ENCODE measurements at places on chromosomes 7 and 10. TPM values are rescaled to one million over a fixed set of nuclear protein-coding genes. Genes with fewer than 3 reads are reported as not detected.

The TAC1 gene
- total RNA-seq, result not detected

The HTR7 gene
- 7.9 TPM for total RNA-seq

The PAX2 gene
- not detected for total RNA-seq

The PPIF gene
- 38.0 TPM for total RNA-seq

The IFIT5 gene
- 14.9 TPM for total RNA-seq

The ZNF37A gene
- total RNA-seq, result 30.6 TPM

The WNT2 gene
- total RNA-seq, result 0.54 TPM

The KIF11 gene
- 0.40 TPM for total RNA-seq

The RBM20 gene
- total RNA-seq, result 5.6 TPM

The LRRC4 gene
- 0.82 TPM for total RNA-seq

The DDC gene
- not detected for total RNA-seq

The JCAD gene
- total RNA-seq, result 66.8 TPM

The PODXL gene
- total RNA-seq, result 29.7 TPM

DNA sequence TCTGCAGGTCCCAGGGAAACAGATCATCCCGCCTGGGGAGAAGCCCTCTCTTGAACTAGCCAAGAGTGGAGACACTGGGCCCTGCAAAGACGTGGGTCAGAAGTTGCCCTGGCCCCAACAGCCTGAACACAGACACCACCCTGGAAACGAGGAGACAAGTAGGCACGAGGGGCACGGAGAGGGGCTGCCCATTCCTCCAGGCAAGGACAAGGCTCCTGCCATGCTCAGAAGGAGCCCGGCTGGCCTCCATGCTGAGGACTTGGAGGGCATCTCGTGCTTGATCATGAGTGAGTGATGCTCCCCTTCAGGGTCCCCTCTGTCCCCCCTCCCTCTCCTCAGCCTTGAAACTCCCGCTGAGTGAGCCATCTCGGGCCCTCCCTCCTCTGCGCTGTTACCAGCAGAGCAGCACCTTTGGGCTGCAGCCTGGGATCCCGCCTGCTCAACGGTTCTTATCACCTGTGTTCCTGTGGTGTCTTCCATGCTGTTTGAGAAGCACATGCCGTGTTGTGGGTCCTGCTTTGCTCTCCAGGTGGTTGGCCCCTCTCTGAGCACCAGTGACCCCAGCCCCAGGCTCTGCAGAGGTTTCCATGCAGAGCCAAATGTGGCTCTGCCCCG lies 544.3 kb downstream of the TCERG1L start:
- H3K4me3 ChIP-seq, result no peak overlapping the region
- H3K27ac ChIP-seq, result no peak overlapping the region
- H3K36me3 ChIP-seq, result no peaks in the 10 kb centered on the region
- peaks cover 58% of the 10 kb centered on the region for H3K27me3 ChIP-seq
- no peak for ATAC-seq

DNA sequence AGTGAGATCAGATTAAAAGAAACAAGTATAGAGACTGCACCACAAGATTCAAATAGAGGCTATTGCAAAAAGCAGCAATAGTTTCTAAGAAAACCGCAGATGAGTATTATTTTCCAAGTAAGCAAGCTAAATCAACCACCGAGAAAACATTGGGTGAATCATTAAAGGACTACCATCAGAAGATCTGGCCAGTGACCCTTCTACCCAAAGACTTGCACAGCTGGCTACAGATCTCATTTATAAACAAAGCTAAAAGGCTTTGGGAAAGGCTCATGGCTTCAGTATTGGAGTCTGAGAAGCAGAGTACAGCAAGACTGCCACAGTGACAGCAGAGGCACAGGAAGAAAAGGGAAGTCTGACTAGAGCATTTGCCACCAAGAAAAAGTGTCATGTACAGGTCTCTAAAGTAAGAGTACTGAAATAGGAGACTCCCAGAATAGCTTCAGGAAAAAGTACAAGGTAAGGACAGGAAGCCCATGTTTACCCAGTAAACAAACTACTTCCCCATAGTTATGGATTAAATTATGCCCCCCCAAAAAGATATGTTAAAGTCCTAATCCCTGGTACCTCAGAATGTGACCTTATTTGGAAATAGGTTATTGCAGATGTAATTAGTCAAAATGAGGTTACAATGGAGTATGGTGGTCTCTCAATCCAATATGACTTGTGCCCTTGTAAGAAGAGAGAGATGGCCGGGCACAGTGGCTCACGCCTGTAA lies 19.0 kb downstream of the STEAP1 start:
- no peak for ATAC-seq
- no peaks in the 10 kb centered on the region for H3K36me3 ChIP-seq
- H3K27ac ChIP-seq, result no peak overlapping the region
- no peak overlapping the region for H3K4me3 ChIP-seq

GRCh38 chr7:44798649-44799305 lies 2.3 kb downstream of the PPIA start:
- ATAC-seq, result no peak
- no peaks in the 10 kb centered on the region for H3K27me3 ChIP-seq
- H3K36me3 ChIP-seq, result peaks cover 47% of the 10 kb centered on the region
- H3K4me1 ChIP-seq, result peaks cover 16% of the 10 kb centered on the region

- H3K4me1 ChIP-seq, result no peaks in the 10 kb centered on the region
- H3K4me3 ChIP-seq, result peak overlapping the region; percentile 86
- no peak for ATAC-seq
Observed at GRCh38 chr7:95435422-95435780, 573 bp upstream of the PON2 start.

DNA sequence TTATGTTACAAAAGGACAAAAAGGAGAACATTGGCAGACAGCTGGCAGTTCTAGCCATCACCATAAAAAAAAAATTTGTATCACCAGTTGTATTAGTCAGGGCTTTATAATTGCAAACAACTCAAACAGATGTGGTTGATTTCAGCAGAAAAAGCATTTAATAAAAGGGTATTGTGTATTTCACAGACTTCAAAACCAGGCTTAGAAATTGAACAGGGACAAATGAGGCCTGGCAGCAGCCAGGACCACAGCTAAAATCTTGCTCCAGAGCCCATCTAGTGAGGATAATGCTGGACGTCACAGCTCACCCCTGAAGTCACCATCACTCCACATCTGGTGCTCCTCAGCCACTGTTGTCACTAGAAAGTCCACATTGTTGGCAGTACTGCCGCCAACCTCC lies 52.9 kb upstream of the CALD1 start:
- H3K27me3 ChIP-seq, result no peaks in the 10 kb centered on the region
- peaks cover 48% of the 10 kb centered on the region for H3K4me1 ChIP-seq
- no peak overlapping the region for H3K4me3 ChIP-seq
- ATAC-seq, result no peak
- H3K27ac ChIP-seq, result peak overlapping the region; percentile 87

DNA sequence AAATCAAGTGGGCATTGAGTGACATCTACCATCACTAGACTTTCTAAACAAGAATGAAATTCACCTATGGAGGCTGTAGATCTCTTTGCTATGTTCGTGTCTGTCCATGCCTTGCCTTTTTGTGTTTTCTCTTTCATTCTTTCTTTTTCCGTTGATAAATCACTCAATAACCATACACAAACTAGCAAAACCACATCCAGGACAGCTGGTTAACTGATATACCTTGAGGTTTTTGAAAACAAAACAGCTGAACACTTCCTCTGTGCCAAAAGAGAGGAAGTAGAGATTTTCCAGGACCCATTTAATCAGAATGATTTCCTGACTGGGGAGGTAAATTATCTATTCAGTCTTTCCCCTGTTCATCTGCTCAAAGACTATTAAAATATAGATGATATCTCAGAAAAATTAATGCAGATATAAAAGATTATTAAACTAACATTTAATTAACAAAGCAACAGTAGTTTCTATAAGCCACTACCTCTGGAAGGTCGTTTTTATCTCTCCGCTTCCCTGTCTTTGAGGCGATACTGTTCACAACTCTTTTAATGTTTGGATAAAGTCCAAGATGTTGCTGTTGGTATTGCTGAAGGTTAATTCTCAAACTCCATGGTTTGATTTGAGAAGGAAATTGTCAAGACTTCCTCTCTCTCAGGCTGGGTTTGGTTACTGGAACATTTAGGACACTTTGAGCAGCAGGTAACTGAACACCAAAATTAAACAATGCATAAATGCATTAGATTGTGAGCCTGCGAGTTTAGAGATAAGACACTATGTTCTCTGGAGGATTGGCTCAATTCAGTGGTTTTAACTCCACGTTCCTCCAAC lies 24.4 kb upstream of the C10orf67 start:
- H3K27ac ChIP-seq, result no peak overlapping the region
- no peak for ATAC-seq
- no peak overlapping the region for H3K4me3 ChIP-seq
- H3K4me1 ChIP-seq, result no peaks in the 10 kb centered on the region
- no peaks in the 10 kb centered on the region for H3K36me3 ChIP-seq
- no peaks in the 10 kb centered on the region for H3K27me3 ChIP-seq

DNA sequence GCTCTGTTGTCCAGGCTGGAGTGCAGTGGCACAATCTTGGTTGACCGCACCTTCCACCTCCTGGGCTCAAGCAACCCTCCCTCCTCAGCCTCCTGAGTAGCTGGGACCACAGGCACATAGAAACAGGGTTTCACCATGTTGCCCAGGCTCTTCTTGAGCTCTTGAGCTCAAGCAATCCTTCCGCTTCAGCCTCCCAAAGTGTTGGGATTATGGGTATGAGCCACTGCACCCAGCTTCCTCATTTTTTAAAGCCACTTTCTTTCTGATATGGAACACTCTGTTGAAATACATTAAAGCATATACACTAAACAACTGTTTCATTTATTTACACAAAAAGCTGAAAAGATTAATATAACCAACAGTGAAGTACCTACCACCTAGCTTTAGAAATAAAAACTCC lies 117.2 kb downstream of the CLEC2L start:
- no peaks in the 10 kb centered on the region for H3K27me3 ChIP-seq
- H3K36me3 ChIP-seq, result peaks cover 28% of the 10 kb centered on the region
- ATAC-seq, result no peak
- H3K4me1 ChIP-seq, result peaks cover 4% of the 10 kb centered on the region
- no peak overlapping the region for H3K4me3 ChIP-seq
- no peak overlapping the region for H3K27ac ChIP-seq

- ATAC-seq, result no peak
- peak overlapping the region; percentile 89 for H3K27ac ChIP-seq
- peaks cover 65% of the 10 kb centered on the region for H3K4me1 ChIP-seq
- no peaks in the 10 kb centered on the region for H3K36me3 ChIP-seq
Observed at GRCh38 chr7:128404886-128405470, 4.8 kb downstream of the IMPDH1 start.

GRCh38 chr10:77702166-77702565 lies 64.6 kb upstream of the KCNMA1 start:
- no peak overlapping the region for H3K27ac ChIP-seq
- no peaks in the 10 kb centered on the region for H3K27me3 ChIP-seq
- H3K4me1 ChIP-seq, result no peaks in the 10 kb centered on the region
- no peaks in the 10 kb centered on the region for H3K36me3 ChIP-seq
- no peak overlapping the region for H3K4me3 ChIP-seq

GRCh38 chr10:104540181-104540580 lies 100.9 kb upstream of the SORCS3 start:
- H3K27ac ChIP-seq, result no peak overlapping the region
- peaks cover 20% of the 10 kb centered on the region for H3K27me3 ChIP-seq
- ATAC-seq, result no peak
- H3K4me1 ChIP-seq, result no peaks in the 10 kb centered on the region
- H3K4me3 ChIP-seq, result no peak overlapping the region

GRCh38 chr10:115710136-115710535 lies 562.9 kb downstream of the GFRA1 start:
- H3K36me3 ChIP-seq, result no peaks in the 10 kb centered on the region
- ATAC-seq, result no peak
- no peaks in the 10 kb centered on the region for H3K27me3 ChIP-seq
- H3K4me1 ChIP-seq, result no peaks in the 10 kb centered on the region

- H3K36me3 ChIP-seq, result peaks cover 9% of the 10 kb centered on the region
- peak overlapping the region; percentile 79 for H3K27ac ChIP-seq
- ATAC-seq, result peak; percentile 46
- no peak overlapping the region for H3K4me3 ChIP-seq
- H3K4me1 ChIP-seq, result no peaks in the 10 kb centered on the region
Observed at GRCh38 chr7:47326808-47327207, 255.1 kb downstream of the TNS3 start.

DNA sequence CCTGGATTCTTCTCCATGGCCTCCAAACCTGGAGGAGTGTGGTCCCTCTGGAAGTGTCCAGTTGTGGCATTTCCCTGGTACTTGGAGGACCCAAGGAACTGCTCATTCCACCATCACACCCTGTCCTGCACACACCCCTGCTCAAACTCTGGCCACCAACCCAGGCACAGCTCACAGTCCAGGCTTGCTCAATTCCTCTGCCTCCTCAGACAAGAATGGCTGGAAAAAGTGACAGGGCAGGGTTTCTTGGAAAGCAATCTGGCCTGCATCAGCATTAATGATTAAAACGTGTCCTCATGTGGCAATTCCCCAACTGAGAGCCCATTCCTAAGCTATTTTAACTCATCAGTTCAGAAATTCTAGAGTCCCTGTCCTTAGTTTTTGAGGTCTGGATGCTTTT lies 17.2 kb upstream of the TPST1 start:
- no peaks in the 10 kb centered on the region for H3K27me3 ChIP-seq
- peak; percentile 93 for ATAC-seq
- no peak overlapping the region for H3K4me3 ChIP-seq
- H3K4me1 ChIP-seq, result no peaks in the 10 kb centered on the region
- H3K27ac ChIP-seq, result no peak overlapping the region

- no peaks in the 10 kb centered on the region for H3K36me3 ChIP-seq
- no peak overlapping the region for H3K4me3 ChIP-seq
- peaks cover 10% of the 10 kb centered on the region for H3K27me3 ChIP-seq
- ATAC-seq, result no peak
Observed at GRCh38 chr10:62614389-62615157, 189.9 kb upstream of the ADO start.

DNA sequence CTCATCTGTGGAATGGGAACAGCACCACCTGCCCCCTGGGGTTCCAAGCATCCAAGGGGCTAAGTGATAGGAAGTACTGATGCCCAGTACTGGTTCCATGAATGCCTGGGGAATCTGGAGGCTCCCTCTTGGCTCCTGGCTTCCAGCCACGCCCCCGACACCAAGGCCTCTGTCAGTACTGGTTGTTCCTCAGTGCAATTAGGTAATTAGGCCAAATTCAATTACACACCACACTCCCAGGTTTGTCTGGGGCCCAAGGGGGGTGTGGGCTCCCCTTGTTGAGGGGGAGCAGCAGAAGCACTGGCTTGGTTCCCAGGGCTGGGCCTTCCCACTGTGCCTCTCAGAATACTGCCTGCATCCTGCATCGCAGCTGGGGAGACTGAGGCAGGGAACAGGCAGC lies 114.4 kb upstream of the PPIF start:
- H3K4me3 ChIP-seq, result no peak overlapping the region
- no peaks in the 10 kb centered on the region for H3K36me3 ChIP-seq
- no peaks in the 10 kb centered on the region for H3K27me3 ChIP-seq
- H3K27ac ChIP-seq, result no peak overlapping the region

DNA sequence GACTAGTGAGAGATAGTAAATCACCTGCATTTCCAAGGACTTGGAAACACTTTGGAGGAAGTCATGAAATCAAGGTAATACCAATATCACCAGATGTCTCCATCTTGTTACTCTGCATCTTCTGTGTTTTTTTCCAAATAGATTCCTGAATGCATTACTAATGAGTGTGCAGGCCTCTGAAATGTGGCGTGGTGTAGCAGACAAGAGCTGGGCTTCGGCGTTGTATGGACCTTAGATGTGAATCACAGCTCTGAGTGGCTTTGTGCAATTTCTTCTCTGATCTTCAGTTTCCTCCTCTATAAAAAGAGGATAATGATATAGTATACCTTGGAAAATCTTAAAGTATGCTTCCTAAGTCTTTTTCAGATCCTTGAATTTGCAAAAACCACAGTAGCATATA lies 9.6 kb upstream of the MYPN start:
- no peak for ATAC-seq
- H3K27me3 ChIP-seq, result no peaks in the 10 kb centered on the region
- no peak overlapping the region for H3K4me3 ChIP-seq
- H3K27ac ChIP-seq, result no peak overlapping the region

Data from gastroesophageal sphincter (tissue), 4 donors.